ENCODE measurements at places on chromosomes 1 and 21.

- DNase-seq = no peak
These were observed 84.2 kb downstream of the RABGAP1L start for GRCh38 chr1:174243451-174244000.

- no peak for DNase-seq
These were observed 2.4 kb downstream of the SEMA6C start for GRCh38 chr1:151143986-151144385.

GRCh38 chr1:239386453-239387303 lies at the start of gene CHRM3:
CHRM3 (plus strand) TSS chr1:239386568; CDS start chr1:239907452, 520,884 bp downstream.
- peak; percentile 43 for DNase-seq

GRCh38 chr1:65434760-65435159 lies 14.3 kb downstream of the LEPR start:
- DNase-seq = no peak

- peak; percentile 3 for DNase-seq
These were observed 290.9 kb downstream of the LRRIQ3 start for GRCh38 chr1:73907051-73907450.

GRCh38 chr1:116857092-116857491 lies 52.6 kb upstream of the PTGFRN start:
- DNase-seq = no peak

GRCh38 chr21:14773777-14774345 lies 227.7 kb upstream of the SAMSN1 start:
- peak; percentile 11 for DNase-seq

GRCh38 chr1:178046591-178047270 lies 47.2 kb upstream of the RASAL2 start:
- no peak for DNase-seq

GRCh38 chr1:12760256-12760795 lies 13.2 kb upstream of the PRAMEF12 start:
- no peak for DNase-seq

- DNase-seq = no peak
These were observed 3.2 kb downstream of the NIT1 start for GRCh38 chr1:161121042-161121650.

- no peak for DNase-seq
These were observed 569.5 kb downstream of the MATN1 start for GRCh38 chr1:30153743-30154449.

DNA sequence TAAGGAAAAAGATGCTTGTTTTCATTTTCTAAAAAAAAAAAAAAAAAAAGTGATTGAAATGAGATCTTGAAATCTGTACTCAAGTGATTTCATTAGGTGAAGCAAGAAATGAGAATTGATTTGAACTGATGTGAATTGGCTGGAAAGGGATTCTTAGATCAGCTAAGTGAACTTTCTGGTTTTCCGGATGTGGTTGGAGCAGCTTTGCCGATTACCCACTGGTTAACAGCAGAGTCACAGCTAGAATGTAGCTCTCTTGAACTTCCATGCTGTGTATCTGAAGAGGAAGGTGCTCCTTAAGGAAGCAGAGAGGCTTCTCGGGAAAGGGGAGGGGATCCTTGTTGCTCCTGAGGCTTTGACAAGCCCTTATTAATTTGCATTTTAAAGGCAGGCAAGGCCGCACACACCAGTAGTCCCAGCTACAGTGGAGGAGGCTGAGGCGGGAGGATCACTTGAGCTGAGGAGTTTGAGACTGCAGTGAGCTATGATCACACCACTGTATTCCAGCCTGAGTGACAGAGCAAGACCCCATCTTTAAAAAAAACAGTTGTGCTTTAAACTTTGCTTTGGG lies 28.7 kb upstream of the PWP2 start:
- DNase-seq = no peak

- DNase-seq = peak; percentile 61
These were observed 3.9 kb downstream of the ID3 start for GRCh38 chr1:23555270-23555985.

DNA sequence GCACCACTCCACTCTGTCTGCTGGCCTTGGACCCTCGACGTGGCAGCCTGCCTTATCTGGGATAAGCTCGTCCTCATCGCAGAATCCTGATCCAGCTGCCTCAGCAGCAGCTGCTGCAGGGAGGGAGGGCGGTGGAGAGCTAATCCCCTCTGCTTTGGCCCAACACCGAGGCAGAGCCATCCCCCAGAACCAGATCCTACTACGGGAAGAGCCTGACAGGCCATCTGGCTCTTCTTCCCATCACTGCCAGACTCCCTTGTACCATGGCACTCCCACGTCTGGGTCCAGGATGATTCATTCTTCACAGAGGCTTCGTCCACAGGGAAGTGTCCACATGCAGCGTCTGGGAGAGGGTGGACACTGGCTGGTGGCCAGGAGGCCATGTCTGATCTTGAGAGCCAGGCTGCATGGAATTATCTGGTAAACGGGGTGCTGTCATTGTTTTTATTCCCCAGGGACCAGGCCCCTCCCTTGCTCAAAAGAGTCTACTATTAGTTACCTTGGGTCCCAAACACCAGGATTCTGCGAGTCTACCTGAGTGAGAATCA lies 14.6 kb upstream of the PKP1 start:
- peak; percentile 90 for DNase-seq

DNA sequence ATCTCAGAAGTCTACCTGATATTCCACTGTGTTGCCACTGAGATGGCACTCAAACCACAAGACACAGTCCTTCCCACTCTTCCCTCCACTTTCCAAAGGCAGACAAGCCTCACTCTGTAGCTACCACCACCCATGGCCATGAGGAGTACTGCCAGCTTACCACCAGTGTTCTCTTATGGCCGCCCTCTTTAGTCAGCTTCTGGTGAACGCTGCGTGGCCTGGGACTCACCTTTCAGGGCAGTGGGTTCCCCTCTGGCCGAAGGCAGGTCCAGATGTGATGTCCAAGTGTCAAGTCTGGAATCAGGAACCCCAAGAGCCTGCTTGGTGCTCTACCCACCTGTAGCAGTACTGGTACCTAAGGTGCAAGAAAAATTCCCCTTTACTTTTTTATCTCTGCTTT lies 580.8 kb downstream of the LRRIQ3 start:
- no peak for DNase-seq
